ENCODE measurements at places on chromosomes 6 and 20.

DNA sequence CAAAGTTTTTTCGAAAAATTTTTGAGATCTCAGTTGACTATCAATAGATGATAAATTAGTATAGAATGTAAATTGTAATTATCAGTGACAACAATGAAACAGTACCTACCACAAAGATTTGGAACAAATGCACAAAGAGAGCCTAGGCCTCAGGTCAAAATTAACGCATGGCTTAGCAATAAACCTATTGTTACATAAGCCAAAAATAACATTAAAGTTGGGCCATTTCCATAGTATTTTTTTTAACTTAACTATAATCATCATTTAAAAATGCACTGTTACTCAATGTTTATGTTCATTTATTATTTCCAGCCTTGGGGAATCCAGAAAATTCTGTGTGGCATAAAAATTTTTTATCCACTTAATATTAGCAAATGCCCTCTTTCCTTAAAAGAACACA, 117.0 kb downstream of the EPB41L2 start:
- no peak for DNase-seq

- DNase-seq: no peak
Observed at GRCh38 chr6:12749531-12750379, 33.2 kb downstream of the PHACTR1 start.

GRCh38 chr6:32637219-32637880, at the start of gene HLA-DQA1:
HLA-DQA1 (plus strand) TSS chr6:32637406; CDS start chr6:32637459, 53 bp downstream.
- DNase-seq: no peak

GRCh38 chr6:25188232-25188631, 90.9 kb upstream of the CARMIL1 start:
- no peak for DNase-seq

DNA sequence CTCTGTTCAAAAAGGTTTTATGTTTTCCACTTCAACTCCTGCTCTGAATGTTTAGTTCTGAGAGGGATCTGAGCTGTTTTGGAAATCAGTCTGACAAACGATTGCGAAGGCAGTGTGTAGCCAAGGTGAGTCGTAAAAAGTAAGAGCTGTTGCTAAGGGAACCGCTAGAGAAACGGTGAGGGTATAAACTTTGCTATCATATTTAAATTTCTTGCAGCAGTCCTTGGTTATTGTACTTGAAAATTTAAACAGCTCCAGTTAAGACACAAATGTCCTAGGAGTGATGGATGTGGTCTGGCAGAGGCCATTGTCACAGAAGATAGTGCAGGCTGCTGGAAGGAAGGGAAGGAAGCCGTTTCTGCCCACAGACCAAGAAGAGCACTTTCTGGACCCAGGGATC, 64.9 kb upstream of the CITED2 start:
- DNase-seq: no peak

DNA sequence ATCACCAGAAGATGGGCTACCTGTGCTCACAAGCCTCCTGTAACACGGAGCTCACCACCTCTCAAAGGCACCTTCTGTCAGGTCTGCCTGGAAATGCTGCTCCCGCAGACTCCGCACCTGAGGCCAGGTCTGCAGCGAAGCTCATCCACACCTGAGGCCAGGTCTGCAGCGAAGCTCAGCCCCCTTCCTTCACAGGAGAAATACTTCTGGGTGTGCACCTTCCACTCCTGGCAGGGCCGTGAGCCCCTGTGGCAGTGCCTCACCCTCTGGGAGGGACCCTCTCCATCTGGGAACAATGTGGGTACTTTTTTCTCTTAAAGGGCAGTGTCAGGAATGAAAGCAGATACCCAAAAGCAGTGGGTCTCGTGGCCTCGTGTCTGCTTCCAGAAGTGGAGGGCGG, 1.4 kb upstream of the SLCO4A1 start:
- DNase-seq: no peak

GRCh38 chr20:53581444-53582250, 12.0 kb downstream of the ZNF217 start:
- no peak for DNase-seq

GRCh38 chr6:118685823-118686449, 34.5 kb upstream of the CEP85L start:
- DNase-seq: no peak

DNA sequence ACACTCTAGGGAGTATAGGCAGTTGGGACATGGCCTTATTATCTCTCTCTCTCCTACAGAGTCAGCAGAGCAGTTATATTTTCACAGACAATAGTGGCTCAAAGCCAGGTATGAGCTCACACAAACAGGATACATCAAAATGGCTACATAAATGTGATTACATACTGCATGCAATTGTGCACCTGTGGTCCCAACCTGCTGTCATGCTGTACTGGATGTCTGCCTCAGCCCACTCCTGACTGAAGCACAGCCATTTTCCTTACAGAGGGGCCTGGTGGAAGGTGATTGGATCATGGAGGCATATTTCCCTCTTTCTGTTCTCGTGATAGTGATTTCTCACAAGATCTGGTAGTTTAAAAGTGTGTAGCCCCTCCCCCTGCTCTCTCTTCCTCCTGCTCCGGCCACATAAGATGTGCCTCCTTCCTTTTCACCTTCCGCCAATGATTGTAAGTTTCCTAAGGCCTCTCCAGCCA, 37.0 kb upstream of the SAMHD1 start:
- DNase-seq: no peak
